ENCODE measurements at places on chromosomes 13 and 19.

- DNase-seq, result peak; percentile 100
Observed at GRCh38 chr19:44890366-44891015, 563 bp upstream of the TOMM40 start.

GRCh38 chr13:46964789-46965527 is 68.1 kb upstream of the HTR2A start:
- no peak for DNase-seq

DNA sequence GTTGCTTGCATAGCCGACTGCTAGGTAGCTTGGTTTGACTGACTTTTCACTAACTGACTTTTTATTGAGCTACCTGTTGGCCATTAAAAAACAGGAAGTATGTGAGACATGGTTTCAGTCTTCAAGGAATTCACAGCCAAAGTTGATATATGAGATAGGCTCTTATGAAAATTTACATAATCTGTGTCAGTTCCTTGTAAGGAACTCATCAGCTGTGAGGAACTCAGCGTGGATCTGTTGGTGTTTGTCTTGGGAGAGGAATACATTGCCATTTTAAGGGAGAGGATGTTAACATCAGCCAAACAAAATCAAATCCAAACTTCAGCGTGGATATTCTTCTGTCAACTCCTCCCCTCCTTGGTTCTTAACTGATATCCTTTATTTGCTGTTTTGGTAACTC is 2.0 kb downstream of the RNF113B start:
- no peak for DNase-seq

GRCh38 chr19:13130886-13131490 is 12.9 kb downstream of the NACC1 start:
- DNase-seq, result no peak

- DNase-seq, result no peak
Observed at GRCh38 chr13:71625694-71626093, 241.3 kb downstream of the DACH1 start.

GRCh38 chr13:76425935-76426334 is 460.3 kb downstream of the KCTD12 start:
- DNase-seq, result no peak

DNA sequence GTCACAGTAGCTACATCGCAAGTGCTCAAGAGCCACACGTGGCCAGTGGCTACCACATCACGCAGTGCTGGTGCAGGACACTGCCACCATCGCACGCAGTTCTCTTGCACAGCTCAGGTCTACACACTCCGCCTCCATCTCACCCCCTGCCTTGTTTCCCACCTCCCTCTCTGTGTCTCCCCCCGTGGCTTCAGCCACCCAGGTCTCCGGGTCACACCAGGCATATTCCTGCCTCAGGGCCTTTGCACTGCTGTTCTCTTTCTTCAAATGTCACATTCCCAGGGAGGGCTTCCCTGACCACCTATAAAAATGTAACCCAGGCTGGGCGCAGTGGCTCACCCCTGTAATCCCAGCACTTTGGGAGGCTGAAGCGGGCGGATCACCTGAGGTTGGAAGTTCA is 10.6 kb downstream of the CCDC8 start:
- no peak for DNase-seq

DNA sequence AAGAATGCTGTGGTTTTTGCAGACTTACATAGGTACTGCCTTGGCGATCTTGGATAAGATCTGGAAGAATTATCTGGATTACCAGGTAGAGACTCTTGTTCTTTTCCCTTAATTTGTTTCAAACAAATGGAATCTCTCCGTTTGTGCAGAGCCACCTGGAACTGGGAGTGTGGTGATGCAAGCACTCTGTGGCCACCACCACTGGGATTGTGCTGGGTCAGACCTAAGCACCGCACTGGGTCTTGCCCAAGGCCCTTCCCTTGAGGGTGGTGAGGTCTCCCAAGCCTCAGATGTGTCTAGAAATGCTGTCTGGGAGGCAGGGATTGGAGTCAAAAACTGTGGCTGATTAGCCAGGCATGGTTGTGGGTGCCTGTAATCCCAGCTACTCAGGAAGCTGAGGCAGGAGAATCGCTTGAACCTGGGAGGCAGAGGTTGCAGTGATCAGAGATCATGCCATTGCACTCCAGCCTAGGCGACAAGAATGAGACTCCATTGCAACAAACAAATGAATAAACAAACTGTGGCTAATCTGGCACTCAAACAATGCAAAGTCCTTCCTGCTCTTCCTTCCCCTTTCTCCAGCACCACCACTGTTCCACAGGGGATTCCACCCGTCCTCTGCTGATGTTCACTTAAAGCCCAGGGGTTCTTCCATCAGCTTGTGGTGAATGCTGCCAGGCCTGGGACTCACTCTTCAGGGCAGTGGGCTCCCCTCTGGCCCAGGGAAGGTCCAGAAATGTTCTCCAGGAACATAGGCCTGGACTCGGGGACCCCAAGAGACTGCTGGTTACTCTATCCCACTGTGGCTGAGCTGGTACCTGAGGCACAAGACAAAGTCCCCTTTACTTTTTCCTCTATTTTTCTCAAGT is 10.8 kb upstream of the CEACAM1 start:
- no peak for DNase-seq

GRCh38 chr13:101841698-101842097 is 389.2 kb downstream of the ITGBL1 start:
- no peak for DNase-seq

DNA sequence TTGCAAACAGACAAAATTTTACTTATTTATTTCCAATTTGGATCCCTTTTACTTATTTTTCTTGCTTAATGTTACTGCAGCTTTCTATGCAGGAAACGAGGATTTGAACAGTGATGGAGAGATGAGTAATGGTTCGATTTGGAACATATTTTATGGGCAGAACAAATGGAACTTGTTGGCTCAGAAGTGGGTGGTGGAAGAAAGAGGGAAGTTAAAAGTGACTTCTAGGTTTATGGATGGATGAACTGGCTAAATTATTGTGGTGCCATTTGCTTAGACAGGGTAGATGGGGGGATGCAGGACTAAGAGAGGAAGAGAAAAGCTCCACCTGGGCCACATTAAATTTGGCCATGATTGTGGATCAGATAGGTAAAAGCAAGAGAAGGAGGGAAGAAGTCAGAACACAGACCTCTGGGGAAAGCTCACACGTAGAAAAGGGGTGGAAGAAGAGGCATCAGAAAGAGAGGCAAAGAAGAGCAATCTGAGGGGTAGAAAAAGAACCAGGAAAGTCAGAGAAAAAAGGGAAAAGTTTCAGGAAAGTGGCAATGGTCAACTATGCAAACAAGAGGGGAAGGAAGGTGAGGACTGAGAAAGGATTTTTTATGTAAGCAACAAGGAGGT is 768 bp upstream of the CYSLTR2 start:
- no peak for DNase-seq

DNA sequence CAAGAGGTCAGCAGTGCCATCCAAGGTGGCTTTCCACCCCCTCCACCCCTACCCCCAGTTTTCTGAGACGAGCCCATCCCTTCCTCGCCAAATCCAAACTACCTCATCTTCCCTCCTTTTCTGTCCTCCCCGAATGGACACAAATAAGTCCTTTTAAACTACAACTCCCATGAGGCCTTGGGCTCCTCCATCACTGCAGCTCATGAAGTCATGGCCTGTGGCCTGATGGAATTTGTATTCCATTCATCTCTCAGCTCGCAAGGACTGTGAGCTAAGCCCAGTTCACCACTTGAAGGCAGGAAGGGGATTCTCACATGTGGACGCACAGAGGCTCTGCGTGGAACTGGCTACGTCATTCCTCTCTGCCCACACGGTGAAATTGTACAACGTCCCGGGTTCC is 12.5 kb downstream of the PTPRH start:
- no peak for DNase-seq

DNA sequence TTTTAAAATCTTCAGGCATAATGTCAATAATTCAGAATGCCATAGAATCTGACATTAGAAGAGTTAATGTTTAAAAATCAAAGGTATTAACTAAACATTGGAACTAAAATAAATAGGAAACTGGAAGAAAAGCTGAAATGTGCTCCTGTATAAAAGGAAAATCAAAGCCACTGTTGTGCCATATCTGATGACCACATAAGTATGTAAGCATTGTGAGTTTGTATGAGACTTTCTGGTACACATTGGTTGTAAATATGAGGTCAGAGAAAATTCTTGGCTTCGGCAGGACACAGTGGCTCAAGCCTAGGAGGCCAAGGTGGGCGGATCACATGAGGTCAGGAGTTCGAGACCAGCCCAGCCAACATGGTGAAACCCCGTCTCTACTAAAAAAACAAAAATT is 48.3 kb upstream of the INTS6 start:
- no peak for DNase-seq

DNA sequence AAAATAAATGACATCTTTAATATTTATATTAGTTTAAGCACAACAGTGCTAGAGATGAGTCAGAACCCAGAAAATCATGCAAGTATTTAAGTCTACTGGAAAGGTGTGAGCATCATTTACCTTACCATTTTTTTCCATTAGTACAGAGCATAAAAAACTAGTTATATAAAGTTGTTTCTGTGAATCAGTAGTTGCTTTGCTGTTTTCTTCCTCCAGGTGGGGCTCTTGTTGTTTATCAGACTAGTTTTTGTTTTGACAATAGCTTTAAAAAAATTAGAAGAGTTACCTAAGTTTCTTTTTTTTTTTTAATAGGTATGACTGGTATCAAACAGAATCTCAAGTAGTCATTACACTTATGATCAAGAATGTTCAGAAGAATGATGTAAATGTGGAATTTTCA is 12.7 kb downstream of the SUGT1 start:
- no peak for DNase-seq

DNA sequence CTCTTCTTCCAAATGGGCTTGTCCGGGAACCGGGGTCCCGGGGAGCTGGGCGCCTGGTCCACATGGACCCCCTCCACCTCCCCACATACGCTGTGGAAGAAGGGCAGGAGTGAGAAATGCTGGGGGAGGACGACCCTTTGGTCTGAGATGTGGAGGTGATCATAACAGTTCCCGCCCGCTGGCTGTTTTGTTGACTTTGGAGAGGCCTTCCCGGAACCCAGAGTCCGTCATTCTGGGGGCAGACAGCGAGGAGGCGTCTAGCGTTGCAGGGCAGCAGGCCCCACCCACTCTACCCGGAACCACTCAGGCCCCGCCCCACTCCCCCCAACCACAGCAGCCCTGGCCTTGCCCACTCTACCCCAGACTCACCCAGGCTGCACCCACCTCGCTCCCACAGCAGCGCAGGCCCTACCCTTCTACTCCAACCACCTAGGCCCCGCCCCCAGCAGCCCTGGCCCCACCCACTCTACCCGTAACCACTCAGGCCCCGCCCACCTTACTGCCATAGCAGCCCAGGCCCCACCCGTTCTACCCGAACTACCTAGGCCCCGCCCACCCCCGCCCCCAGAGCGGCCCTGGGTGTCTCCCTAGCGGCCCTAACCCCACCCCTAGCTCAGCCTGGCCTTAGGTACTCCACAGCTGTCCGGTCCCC is 7.1 kb downstream of the GPR108 start:
- DNase-seq, result peak; percentile 57

- peak; percentile 83 for DNase-seq
Observed at GRCh38 chr19:57887195-57887941, 1.5 kb downstream of the ZNF814 start.

GRCh38 chr19:28949535-28949934 is 263.4 kb downstream of the UQCRFS1 start:
- DNase-seq, result peak; percentile 14

GRCh38 chr13:30900952-30901749 is 4.9 kb upstream of the MEDAG start:
- no peak for DNase-seq

DNA sequence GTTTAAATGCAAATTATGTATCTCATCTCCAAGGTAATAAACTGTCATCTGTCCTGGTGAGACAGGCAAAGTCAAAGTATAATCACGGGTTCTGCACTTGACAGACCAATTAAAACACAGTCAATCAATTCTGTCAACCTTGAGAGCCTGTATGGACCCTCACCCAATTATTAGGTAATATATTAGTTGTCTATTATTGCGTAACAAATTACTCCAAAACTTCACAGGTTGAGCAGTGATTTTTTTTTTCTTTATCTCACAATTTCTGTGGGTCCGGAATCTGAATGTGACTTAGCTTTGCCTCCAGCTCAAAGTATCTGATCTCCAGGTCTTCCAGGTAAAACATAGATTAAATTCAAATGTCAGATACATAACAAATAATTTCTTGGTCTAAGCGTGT is 707.4 kb upstream of the ARGLU1 start:
- no peak for DNase-seq

- DNase-seq, result peak; percentile 79
Observed at GRCh38 chr19:38718747-38719543, 25.3 kb downstream of the CAPN12 start.

GRCh38 chr19:29547361-29547960 is 21.7 kb downstream of the VSTM2B start:
- no peak for DNase-seq

- no peak for DNase-seq
Observed at GRCh38 chr19:50341091-50341564, 12.0 kb upstream of the KCNC3 start.

DNA sequence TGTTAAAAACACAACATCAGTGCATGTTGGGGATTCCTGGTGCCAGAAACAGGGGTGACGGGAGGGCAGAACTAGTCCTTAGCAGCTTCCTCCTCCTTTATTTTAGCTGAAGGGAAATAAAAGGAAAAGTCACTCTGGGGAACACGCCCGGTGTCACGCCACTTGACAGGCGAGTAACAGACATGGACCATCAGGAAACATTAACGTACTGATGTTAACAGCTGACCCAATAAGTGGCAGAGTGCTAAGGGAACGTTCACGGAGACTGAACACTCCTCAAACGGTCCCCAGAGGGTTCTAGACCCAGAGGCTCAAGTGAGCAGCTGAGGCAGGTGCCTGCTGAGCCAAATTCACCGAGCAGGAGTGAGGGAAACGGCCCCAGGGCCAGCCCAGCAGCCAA is 13.9 kb upstream of the EIF3G start:
- DNase-seq, result no peak

DNA sequence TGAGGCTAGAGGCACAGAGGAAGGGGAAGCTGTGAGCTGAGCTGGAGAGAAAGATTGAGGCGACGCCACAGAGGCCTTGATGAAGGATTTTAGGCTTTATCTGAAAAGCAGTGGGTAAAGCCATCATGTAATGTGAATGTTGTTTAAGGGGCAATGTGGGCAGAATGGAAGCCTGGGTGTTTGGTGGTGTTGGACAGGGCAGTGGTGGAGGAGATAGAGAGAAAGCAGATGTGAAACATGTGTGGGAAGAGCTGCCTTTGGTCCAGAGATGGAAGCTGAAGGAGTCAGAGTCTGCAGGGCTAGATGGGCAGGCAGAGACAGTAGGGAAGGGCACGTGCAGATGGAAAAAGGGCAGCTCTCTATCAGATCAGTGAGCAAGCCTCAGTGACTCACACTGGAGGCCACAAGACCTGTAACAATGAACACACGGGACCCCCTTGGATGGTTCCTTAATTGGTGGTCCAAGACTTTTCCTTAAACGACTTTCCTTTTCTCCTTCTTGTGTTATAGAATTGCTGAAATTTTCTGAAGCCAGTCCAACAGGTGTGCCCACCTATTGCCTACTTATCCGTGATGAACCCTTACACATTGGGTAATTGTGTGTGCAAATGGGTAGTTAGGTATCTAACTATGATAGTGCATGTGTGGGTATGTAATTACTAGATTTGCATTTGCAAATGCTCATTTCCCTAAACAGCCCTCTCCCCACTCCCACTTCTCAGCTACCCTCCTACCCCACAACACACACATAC is 21.7 kb downstream of the ZNF536 start:
- DNase-seq, result no peak

- DNase-seq, result no peak
Observed at GRCh38 chr13:113579686-113580085, 4.9 kb upstream of the TFDP1 start.

- DNase-seq, result no peak
Observed at GRCh38 chr19:58460039-58460438, 6.8 kb upstream of the ZNF324 start.

GRCh38 chr13:93620181-93620765 is 393.7 kb downstream of the GPC6 start:
- no peak for DNase-seq

- DNase-seq, result peak; percentile 6
Observed at GRCh38 chr19:37718304-37718703, 1.3 kb downstream of the ZNF607 start.
